ENCODE measurements at places on chromosomes 7 and 10.

GRCh38 chr7:119270045-119270464, 1002.9 kb upstream of the KCND2 start:
- no peaks in the 10 kb centered on the region for H3K27me3 ChIP-seq
- no peak overlapping the region for H3K27ac ChIP-seq
- peak; percentile 89 for DNase-seq
- H3K4me1 ChIP-seq = no peaks in the 10 kb centered on the region
- H3K36me3 ChIP-seq = no peaks in the 10 kb centered on the region

GRCh38 chr7:101626069-101626671, 2.9 kb downstream of the MYL10 start:
- no peak for DNase-seq
- H3K36me3 ChIP-seq = no peaks in the 10 kb centered on the region
- no peaks in the 10 kb centered on the region for H3K27me3 ChIP-seq
- no peak overlapping the region for H3K27ac ChIP-seq
- H3K4me1 ChIP-seq = peaks cover 23% of the 10 kb centered on the region

DNA sequence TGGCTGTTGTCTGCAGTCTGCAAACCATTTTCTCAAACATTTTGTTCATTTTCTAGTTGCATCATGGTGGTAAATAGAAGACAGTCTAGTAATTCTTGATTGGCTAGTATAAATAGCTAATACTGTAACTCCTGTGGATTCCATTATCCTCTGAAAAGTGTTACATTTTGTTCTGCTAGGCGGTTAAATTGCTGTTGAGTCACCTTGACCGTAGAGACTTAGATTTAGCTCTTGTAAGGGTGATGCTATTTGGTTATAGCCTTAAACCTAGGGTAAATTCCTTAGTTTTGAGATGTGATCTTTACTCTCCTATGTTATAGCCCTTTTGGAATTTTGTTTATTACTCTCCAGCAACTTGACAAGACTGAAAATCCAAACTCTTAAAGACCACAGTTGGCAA, 58.8 kb downstream of the SHOC2 start:
- H3K4me3 ChIP-seq = no peak overlapping the region
- DNase-seq = no peak
- peaks cover 3% of the 10 kb centered on the region for H3K36me3 ChIP-seq

- H3K36me3 ChIP-seq = peaks cover 28% of the 10 kb centered on the region
- peaks cover under 1% of the 10 kb centered on the region for H3K4me1 ChIP-seq
- no peak for DNase-seq
- no peak overlapping the region for H3K4me3 ChIP-seq
- H3K27me3 ChIP-seq = no peaks in the 10 kb centered on the region
Measured at GRCh38 chr7:143295870-143296269, 7.7 kb downstream of the CASP2 start.

GRCh38 chr7:93636276-93636675, 61.8 kb upstream of the CALCR start:
- no peak overlapping the region for H3K27ac ChIP-seq
- no peak overlapping the region for H3K4me3 ChIP-seq
- H3K36me3 ChIP-seq = no peaks in the 10 kb centered on the region

DNA sequence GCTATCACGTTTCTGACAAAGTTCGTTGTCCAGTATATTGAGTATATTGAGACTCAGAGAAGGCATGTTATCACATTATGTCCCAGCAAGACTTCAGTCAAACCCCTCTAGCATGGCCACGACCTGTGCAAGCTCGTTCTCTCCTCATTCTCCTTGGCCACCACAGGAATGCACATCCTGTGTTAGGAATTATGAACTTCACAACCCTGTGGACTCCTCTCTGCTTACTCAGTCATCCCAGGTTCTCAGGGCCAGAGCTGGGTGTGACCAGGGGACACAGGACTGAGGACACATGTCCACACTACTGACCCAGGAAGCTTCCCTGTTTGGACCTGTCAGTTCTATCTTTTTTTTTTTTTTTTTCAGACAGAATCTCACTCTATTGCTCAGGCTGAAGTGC, 4.4 kb downstream of the SH2D4B start:
- H3K36me3 ChIP-seq = no peaks in the 10 kb centered on the region
- no peak for DNase-seq
- H3K27me3 ChIP-seq = no peaks in the 10 kb centered on the region
- peaks cover 9% of the 10 kb centered on the region for H3K4me1 ChIP-seq
- H3K27ac ChIP-seq = no peak overlapping the region

GRCh38 chr10:96380821-96381220, 22.0 kb upstream of the OPALIN start:
- H3K36me3 ChIP-seq = no peaks in the 10 kb centered on the region
- no peaks in the 10 kb centered on the region for H3K27me3 ChIP-seq

GRCh38 chr10:99115703-99116102, 119.9 kb downstream of the HPSE2 start:
- peaks cover 4% of the 10 kb centered on the region for H3K4me1 ChIP-seq
- DNase-seq = no peak
- H3K36me3 ChIP-seq = no peaks in the 10 kb centered on the region
- no peak overlapping the region for H3K4me3 ChIP-seq
- H3K27me3 ChIP-seq = no peaks in the 10 kb centered on the region

DNA sequence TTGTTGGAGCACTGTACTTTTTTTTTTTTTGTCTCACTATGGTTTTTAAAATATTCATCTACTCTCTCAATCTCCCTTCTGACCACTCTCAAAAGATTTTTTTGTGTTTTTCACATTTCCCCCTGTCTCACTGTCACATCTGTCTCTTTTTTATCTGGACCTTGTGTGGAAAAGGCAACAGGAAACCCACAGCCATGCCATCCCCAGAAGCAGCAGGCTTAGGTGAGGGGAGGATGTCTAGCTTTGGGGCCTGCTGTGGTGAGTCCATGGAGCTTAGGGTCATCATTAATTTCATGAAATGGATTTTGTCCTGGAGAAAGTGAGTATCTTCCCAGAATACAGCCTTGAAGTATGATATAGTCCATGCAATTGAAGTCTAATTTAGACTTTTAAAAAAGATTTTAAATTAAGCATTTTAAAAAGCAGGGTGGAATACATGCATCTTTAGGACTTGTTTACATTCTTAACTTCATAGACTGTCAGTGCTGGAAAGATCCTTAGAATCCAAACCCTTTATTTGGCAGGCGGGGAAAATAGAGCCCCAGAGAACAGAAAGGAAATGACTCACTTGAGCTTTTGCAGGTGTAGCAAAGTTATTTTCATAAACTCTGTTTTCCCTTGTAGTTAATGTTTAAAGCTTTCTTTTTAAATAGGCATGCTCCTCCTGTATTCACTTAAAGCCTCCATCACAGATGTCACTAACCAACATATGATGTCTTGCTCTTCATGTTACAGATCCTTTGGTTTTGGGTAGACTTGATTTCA, 25.1 kb downstream of the MINDY4 start:
- no peak for DNase-seq
- H3K27me3 ChIP-seq = no peaks in the 10 kb centered on the region
- no peak overlapping the region for H3K4me3 ChIP-seq
- no peak overlapping the region for H3K27ac ChIP-seq
- no peaks in the 10 kb centered on the region for H3K36me3 ChIP-seq

DNA sequence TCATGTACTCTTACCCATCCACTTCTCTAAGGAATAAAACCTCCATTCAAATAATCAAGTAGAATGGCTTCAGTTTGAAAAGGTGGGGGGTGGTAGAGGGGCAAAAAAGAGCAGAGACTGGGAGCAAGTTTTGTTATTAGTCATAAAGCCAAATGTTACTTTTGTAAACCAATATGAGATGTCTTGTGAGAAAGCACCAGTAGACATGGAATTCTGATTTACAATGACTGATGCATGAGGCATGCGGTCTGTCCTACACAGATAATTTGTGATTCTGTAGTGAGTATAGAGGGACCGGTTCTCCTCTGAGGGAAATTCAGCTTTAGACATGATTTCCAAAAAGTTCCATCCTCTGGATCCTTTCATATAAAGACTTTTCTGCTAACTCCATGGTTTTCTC, 12.9 kb upstream of the ABCA13 start:
- no peaks in the 10 kb centered on the region for H3K27me3 ChIP-seq
- peaks cover 21% of the 10 kb centered on the region for H3K4me1 ChIP-seq
- DNase-seq = no peak

DNA sequence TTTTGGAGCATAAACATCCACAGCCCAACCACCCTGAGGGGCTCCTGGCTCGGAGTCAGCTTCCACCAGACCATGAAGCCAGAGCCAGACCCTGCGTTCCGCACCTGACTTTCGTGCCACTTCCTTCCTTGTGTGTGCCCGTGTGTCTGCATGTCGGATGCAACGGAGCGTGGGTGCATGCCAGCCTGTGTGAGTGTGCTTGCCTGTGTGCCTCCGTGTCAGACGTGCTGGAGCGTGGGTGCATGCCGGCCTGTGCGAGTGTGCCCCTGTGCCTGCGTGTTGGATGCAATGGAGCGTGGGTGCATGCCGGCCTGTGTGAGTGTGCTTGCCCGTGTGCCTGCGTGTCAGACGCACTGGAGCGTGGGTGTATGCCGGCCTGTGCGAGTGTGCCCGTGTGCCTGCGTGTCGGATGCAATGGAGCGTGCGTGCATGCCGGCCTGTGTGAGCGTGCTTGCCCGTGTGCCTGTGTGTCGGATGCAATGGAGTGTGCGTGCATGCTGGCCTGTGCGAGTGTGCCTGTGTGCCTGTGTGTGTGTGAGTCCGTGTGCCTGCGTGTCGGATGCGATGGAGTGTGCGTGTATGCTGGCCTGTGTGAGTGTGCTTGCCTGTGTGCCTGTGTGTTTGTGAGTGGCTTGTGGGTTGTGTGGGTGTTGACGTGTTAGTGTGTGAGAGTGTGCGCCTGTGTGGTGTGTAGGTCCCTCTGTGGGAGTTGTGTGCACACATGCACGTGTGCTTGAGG, 28.1 kb upstream of the KNDC1 start:
- H3K4me1 ChIP-seq = no peaks in the 10 kb centered on the region
- H3K27ac ChIP-seq = no peak overlapping the region
- H3K27me3 ChIP-seq = no peaks in the 10 kb centered on the region
- no peak for DNase-seq
- no peaks in the 10 kb centered on the region for H3K36me3 ChIP-seq
- no peak overlapping the region for H3K4me3 ChIP-seq

DNA sequence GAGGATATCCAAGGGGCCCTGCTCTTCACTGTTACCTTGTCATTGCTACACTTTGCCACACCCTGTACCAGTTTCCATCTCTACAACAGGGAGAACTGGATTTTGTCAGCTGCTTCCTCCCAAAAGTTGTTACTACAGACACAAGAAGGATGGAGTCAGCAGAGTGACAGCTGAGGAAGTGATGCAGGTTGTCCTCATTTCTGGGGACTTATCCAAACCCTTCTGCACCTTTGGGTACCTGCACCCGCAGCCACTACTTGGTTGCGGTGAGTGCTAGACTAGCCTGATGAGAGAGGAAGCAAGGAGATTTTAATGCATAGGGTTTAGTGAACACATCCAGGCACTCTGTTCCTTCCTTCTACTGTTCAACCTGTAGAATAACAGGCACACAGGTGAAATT, 281.0 kb downstream of the RPS24 start:
- H3K4me3 ChIP-seq = no peak overlapping the region
- no peaks in the 10 kb centered on the region for H3K27me3 ChIP-seq
- H3K27ac ChIP-seq = no peak overlapping the region
- H3K36me3 ChIP-seq = no peaks in the 10 kb centered on the region
- DNase-seq = no peak
